ENCODE measurements at places on chromosomes 7 and 10.

DNA sequence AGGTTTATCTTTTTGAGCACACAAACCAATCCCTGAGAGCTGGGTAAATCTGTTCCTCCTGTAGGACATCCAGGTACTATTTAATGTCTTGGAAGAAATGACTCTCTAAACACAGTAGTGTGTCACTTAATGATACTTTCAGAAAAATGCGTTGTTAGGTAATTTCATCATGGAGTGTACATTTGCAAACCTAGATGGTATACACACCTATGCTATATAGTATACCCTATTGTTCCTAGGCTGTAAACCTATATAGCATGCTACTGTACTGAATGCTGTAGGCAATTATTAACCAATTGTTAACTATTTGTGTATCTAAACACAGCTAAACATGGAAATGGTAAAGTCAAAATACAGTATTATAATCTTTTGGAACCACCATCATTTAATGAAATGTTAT, 10.1 kb downstream of the RUFY2 start:
- H3K36me3 ChIP-seq = peaks cover 12% of the 10 kb centered on the region
- no peaks in the 10 kb centered on the region for H3K27me3 ChIP-seq
- H3K4me1 ChIP-seq = no peaks in the 10 kb centered on the region
- H3K27ac ChIP-seq = no peak overlapping the region
- H3K4me3 ChIP-seq = no peak overlapping the region

GRCh38 chr10:1954300-1954699, 217.0 kb upstream of the ADARB2 start:
- no peak overlapping the region for H3K4me3 ChIP-seq
- H3K4me1 ChIP-seq = peaks cover 26% of the 10 kb centered on the region
- H3K36me3 ChIP-seq = no peaks in the 10 kb centered on the region

GRCh38 chr7:97020996-97021746, 3.5 kb downstream of the DLX5 start:
- H3K27ac ChIP-seq = no peak overlapping the region
- H3K4me3 ChIP-seq = no peak overlapping the region
- no peak for DNase-seq
- no peaks in the 10 kb centered on the region for H3K4me1 ChIP-seq

- peaks cover 35% of the 10 kb centered on the region for H3K4me1 ChIP-seq
- H3K27me3 ChIP-seq = peaks cover 33% of the 10 kb centered on the region
- H3K27ac ChIP-seq = no peak overlapping the region
- H3K36me3 ChIP-seq = no peaks in the 10 kb centered on the region
Observed at GRCh38 chr7:22725585-22725984, 1.4 kb upstream of the IL6 start.

- H3K27me3 ChIP-seq = no peaks in the 10 kb centered on the region
- H3K4me3 ChIP-seq = no peak overlapping the region
- no peak for DNase-seq
- H3K27ac ChIP-seq = no peak overlapping the region
Observed at GRCh38 chr10:59962756-59963155, 56.4 kb upstream of the CCDC6 start.

GRCh38 chr10:72414642-72415041, 59.9 kb upstream of the DNAJB12 start:
- peaks cover 6% of the 10 kb centered on the region for H3K36me3 ChIP-seq
- H3K27me3 ChIP-seq = no peaks in the 10 kb centered on the region
- H3K4me1 ChIP-seq = no peaks in the 10 kb centered on the region

- no peak for DNase-seq
- H3K4me1 ChIP-seq = peaks cover 22% of the 10 kb centered on the region
- no peak overlapping the region for H3K27ac ChIP-seq
Observed at GRCh38 chr10:44949127-44949802, 10.3 kb upstream of the RASSF4 start.

GRCh38 chr7:93690021-93690420, 115.5 kb upstream of the CALCR start:
- H3K4me3 ChIP-seq = no peak overlapping the region
- DNase-seq = no peak
- no peaks in the 10 kb centered on the region for H3K4me1 ChIP-seq
- no peak overlapping the region for H3K27ac ChIP-seq

- H3K36me3 ChIP-seq = peaks cover 5% of the 10 kb centered on the region
- DNase-seq = peak; percentile 53
Observed at GRCh38 chr7:135151533-135151932, 3.7 kb downstream of the TMEM140 start.

DNA sequence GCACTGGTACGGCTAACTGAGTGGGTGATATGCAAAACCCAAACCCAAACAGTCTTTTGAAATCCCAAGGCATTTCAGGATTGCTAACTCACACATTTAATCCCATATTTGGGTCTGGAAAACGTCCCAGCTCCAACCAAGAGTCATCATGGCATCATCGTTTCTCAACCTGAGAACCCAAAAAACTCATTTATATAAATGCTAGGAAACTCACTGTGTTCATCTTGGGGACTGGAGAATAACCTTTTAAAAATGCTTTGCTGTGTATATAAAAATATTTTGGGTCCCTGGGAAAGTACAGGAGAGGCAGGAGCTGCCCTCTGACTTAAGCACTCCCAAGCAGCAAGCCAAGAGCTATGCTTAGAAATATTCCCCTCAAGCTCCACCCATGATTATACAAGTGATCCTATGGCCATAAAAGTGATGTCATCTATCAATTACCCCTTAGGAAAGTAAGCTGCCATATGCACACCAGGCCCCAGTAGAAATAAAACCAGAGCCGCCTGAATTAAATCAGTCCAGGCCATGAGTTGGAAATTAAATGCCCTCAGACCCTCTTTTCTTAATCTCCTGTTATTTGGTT, 352.1 kb downstream of the FRMD4A start:
- no peak overlapping the region for H3K27ac ChIP-seq
- H3K4me3 ChIP-seq = no peak overlapping the region
- H3K27me3 ChIP-seq = peaks cover 4% of the 10 kb centered on the region
- no peaks in the 10 kb centered on the region for H3K4me1 ChIP-seq
- DNase-seq = no peak
- no peaks in the 10 kb centered on the region for H3K36me3 ChIP-seq

DNA sequence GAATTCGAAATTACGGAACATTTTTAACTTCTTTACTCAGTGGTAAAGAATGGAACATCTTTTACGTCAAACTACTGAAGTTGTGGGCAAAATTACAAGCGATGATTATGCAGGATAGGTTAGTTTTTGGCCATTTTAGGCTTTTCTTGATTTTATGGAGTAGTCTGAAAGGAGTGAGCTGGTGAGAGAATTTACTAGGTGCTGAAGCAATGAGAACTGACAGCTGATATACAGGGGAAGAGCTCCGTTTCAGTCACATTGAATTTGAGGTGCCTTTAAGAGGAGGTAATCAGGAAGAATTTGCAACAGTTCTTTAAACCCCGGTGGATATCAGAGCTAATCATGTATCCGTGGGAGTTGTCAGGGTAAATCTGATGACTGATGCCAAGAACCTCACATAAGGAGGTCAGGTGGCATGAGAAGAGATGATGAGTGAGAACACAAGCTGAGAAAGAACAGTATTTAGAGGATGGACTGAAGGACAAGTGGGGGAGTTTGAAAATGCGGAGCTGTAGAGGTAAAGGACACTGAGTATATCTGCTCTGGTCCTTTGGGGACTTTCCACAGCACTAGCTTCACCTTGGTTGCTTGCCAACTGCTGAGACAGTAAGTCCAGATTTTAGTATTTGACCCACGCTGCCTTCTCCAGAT, 104.3 kb downstream of the AHR start:
- H3K36me3 ChIP-seq = no peaks in the 10 kb centered on the region
- DNase-seq = no peak
- H3K27ac ChIP-seq = no peak overlapping the region
- no peaks in the 10 kb centered on the region for H3K27me3 ChIP-seq
- no peak overlapping the region for H3K4me3 ChIP-seq

DNA sequence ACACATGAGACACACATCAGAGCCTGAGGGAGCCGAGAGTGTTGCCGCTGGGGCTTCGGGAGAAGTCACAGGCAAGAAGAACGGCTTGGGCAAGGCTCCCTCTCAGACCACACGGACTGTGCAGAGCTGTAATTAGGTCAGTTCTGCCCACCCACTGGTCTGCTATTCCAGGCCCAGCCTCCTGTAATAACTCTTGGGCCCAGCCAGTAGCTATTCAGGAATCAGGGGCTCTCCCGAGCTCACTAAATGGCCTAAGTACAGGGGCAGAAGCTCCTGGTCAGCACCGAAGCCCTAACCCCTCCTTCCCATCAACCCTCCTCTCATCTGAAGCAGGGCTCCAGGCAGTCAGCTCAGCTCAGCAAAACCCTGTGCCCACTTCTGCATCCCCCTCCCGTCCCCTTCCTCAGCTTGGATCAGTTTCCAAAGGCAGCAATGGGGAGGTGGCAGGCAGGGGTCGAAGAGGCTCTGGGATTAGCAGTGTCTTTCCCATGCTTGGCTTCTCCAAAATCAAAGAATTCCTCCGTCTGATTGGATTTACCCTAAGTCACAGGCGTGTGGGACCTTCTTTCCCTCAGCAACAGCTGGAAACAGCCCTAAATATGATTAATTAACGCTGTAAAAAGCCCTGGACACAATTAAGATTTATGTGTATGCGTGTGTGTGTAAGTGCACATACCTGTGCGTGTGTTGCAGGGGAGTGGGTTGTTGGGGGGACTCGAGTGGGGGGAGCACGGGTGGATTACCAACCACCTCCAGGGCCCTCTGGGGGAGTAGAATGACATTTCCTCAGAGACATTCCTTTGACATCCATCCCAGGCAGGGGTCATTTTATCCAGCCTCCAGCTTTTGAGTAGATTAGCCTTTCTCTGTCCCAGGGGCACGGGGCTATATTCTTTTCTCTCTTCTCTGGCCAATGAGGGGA, 48.4 kb upstream of the BTRC start:
- H3K27me3 ChIP-seq = peaks cover 69% of the 10 kb centered on the region
- H3K36me3 ChIP-seq = no peaks in the 10 kb centered on the region
- no peak for DNase-seq
- H3K4me3 ChIP-seq = no peak overlapping the region
- no peaks in the 10 kb centered on the region for H3K4me1 ChIP-seq

- no peaks in the 10 kb centered on the region for H3K36me3 ChIP-seq
- no peaks in the 10 kb centered on the region for H3K4me1 ChIP-seq
- DNase-seq = no peak
Observed at GRCh38 chr10:20956843-20957242, 59.7 kb upstream of the NEBL start.

DNA sequence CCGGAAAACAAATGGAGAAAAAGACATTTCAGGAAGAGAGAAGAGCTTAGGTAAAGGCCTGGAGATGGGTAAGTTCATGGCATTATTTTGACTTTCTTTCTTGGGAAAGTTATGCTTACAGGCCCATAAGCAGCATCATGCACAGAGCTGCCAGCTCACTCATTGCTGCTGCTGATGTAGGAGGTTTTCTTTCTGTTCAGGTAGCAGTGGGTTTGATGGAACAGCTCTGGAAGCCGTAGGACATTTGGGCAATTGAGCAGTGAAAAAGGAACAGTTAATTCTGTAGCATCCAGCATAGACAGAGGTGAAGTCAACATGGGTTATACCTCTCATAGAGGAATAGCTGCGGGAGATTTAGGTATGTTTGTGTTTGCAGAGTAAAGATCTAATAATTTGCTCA, 3.3 kb downstream of the CHN2 start:
- no peak overlapping the region for H3K4me3 ChIP-seq
- no peak overlapping the region for H3K27ac ChIP-seq
- no peak for DNase-seq
- H3K4me1 ChIP-seq = peaks cover 21% of the 10 kb centered on the region
- no peaks in the 10 kb centered on the region for H3K36me3 ChIP-seq
- no peaks in the 10 kb centered on the region for H3K27me3 ChIP-seq

DNA sequence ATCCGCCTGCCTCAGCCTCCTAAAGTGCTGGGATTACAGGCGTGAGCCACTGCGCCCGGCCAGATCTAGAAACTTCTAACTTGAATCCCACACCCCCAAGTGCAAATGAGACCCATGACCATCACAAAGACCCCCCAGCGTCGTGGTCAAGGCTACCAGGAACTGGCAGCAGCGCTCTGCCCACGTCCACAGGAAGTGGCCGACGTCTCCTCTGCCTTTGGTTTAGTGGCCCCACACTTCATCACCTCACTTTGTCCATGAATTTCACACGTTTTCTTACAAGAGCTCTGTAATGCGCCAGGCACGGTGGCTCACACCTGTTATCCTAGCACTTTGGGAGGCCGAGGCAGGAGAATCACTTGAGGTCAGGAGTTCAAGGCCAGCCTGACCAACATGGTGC, 53.5 kb upstream of the TNRC18 start:
- no peak overlapping the region for H3K4me3 ChIP-seq
- H3K27ac ChIP-seq = peak overlapping the region; percentile 82
- no peaks in the 10 kb centered on the region for H3K36me3 ChIP-seq
- H3K4me1 ChIP-seq = peaks cover 51% of the 10 kb centered on the region
- no peaks in the 10 kb centered on the region for H3K27me3 ChIP-seq

- no peak overlapping the region for H3K4me3 ChIP-seq
- no peaks in the 10 kb centered on the region for H3K36me3 ChIP-seq
- no peaks in the 10 kb centered on the region for H3K27me3 ChIP-seq
- H3K4me1 ChIP-seq = no peaks in the 10 kb centered on the region
Observed at GRCh38 chr7:146503844-146504243, 387.2 kb downstream of the CNTNAP2 start.

DNA sequence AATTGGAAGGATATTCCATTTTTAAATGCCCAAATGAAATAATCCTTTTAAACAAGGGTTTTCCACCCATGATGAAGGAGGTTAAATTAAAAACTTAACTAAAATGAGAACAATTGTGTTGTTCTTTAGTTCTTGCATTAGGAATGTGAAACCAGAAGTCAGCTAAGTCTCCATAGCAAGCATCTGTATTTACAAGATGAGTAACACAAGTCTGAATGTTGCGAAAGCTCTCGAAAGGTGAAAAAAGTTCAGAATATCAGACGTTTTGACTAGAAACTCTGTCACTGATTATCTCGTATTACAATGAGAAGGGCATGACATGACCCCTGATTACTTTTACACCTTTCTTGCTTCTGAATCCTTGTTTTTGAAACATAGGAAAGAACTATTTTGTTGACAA, 149.6 kb downstream of the BICC1 start:
- no peaks in the 10 kb centered on the region for H3K36me3 ChIP-seq
- no peaks in the 10 kb centered on the region for H3K27me3 ChIP-seq
- H3K4me1 ChIP-seq = no peaks in the 10 kb centered on the region

GRCh38 chr7:76269895-76270294, 32.6 kb upstream of the HSPB1 start:
- H3K4me1 ChIP-seq = no peaks in the 10 kb centered on the region
- H3K36me3 ChIP-seq = no peaks in the 10 kb centered on the region

GRCh38 chr7:151825721-151826120, 51.2 kb downstream of the PRKAG2 start:
- H3K27ac ChIP-seq = no peak overlapping the region
- no peak for DNase-seq
- H3K4me3 ChIP-seq = no peak overlapping the region
- H3K36me3 ChIP-seq = no peaks in the 10 kb centered on the region

All from common myeloid progenitor, CD34-positive (primary cell).